ENCODE measurements at places on chromosomes 16 and 17. TPM values are rescaled to one million over a fixed set of nuclear protein-coding genes. Genes with fewer than 3 reads are reported as not detected.

The CEMP1 gene
- total RNA-seq, result not detected

DNA sequence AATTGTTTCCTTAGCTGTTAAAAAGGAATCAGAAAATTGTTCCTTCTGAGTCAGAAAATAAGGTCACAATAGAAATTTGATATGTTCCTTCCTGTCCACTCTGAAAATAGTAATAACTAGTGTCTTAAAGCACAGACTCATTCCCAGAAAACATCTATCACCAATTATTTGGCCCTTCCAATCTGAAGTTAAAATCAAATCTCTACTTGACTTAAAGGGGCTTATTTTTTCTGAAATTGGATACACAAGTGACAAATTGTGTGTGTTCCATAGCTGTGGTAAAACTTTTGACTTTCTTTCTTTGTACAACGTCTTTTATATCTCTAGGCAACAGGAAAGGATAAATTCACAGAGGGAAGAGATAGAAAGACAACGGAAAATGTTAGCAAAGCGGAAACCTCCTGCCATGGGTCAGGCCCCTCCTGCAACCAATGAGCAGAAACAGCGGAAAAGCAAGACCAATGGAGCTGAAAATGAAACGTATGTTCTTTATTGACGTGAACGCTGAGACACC is 54.5 kb upstream of the MRC2 start:
- no peak for DNase-seq

DNA sequence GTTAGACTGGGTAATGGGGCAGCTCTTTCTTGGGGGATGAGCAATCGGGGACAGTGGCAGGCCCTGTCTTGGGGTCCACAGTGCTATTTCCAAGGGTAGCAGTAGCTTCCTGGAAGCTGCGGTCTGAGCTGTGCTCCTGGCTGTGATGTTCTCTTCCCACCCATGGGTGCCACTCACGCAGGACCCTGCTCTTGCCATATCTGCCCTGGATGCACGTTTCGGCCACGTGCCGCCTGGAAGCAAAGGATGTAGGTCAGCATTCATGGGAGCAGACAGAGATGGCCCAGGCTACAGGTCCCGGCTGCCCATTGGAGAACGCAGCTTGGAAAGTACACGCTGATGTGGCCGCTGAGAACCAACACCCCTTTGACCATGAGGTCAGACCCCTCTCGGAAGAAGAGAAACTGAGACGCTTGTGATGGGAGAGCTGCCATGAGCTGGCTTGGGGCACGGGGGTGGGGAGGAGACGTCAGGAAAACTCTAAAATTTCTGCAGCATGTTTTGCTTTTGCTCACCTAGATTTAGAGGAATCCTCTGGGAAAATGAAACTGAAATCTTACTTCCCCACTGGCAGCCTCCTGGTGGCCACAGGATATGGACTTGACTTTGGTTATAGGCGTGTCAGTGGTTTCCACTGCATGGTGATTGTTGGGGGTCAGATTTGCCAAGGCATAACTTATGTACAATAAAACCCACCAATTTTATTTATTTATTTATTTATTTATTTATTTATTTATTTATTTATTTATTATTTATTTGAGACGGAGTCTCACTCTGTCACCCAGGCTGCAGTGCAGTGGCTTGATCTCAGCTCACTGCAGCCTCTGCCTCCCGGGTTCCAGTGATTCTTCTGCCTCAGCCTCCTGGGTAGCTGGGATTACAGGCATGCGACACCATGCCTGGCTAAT is 36.2 kb upstream of the IRF8 start:
- DNase-seq, result peak; percentile 61

- peak; percentile 48 for DNase-seq
These were observed 31.3 kb downstream of the ZCCHC14 start for GRCh38 chr16:87461466-87461991.

- DNase-seq, result no peak
These were observed 4.0 kb downstream of the KIFC3 start for GRCh38 chr16:57798267-57798810.

DNA sequence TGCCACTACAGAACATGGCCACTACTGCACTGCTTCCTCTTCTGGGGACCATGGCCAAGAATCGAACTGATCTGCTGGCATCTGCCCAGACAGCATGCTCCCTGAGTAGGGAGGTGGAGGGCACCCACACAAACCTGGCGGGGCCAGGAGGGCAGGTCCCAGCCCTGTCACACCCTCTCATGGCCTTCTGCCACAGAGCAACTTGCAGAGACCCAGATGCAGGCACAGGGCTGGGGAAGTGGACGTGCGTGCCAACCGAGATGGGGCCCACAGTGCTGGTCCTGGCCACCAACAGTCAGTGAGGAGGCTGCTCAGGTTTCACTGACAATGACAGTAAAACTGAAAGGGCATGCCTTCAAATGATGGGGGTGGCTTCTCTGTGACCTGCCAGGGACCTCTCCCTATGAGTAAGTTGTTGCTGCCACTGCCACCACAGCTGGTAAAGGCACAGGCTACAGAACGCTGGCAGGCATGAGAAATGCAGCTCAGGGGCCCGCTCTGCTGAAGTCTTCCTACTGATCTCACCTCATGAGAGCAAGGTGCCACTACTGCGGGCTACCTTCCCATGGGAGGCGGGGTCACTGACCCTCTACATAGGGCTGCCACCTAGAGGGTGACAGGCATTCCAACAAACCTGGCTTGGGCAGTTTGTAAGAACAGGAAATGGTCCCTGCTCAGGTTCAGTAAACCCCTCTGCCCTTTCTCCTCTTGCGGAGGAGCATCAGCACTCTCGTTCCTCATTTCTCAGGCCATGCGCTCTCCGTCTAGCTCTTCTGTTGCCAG is 15.5 kb downstream of the HIC1 start:
- DNase-seq, result no peak

GRCh38 chr16:191831-192230 is 11.6 kb downstream of the HBQ1 start:
- DNase-seq, result no peak

DNA sequence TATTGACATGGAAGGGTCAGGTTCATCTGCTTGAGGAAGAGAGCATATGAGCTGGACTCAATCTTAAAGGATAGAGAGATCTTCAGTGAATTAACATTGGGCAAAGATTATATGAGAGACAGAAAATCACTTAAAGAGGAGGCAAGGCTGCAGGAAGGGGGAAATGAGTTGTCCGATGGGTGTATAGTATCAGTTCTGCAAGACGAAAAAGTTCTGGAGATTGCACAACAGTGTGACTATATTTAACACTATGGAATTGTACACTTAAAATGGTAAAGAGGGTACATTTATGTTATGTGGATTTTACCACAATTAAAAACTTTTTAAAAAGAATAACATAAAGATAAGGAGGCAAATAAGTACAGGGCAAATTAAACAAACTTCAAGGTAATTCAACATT is 80.7 kb downstream of the HELZ start:
- no peak for DNase-seq

DNA sequence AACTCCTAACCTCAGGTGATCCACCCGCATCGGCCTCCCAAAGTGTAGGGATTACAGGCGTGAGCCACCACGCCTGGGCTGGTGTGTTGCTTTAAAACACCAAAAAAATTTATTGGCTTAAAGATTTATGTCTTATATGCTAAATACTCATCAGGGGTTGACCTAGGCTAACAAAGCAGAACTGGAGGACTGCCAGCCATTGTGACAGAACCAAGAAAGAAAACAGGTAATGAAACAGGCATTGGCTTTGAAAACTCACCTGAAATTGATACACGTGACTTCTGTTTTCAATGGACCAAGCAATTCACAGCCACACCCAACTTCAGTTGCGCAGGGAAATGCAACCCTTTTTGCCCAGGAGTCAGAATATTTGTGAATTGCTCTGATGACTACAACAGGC is 4.9 kb upstream of the PHAF1 start:
- no peak for DNase-seq

Measured in chondrocyte (in vitro differentiated cells).